ENCODE measurements at places on chromosomes 4 and X.

DNA sequence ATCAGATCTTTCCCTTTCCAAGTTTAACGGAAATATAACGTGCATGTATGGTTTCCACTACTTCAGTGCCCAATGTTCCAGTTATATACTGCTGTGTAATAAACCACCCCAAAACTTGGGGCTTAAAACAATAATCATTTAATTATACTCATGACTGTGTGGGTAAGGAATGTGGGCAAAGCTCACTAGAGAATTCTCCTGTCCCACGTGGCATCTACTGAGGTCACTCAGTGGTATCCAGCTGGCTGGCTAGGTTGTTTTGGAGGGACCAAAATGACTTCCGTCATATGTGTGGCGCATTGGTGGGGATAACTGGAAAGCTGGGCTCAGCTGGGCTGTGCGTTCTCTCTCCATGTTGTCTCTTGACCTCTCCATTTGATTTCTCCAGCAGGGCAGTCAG lies 18.5 kb downstream of the ZCCHC18 start:
- DNase-seq, result no peak

GRCh38 chr4:121373841-121374240 lies 7.0 kb downstream of the QRFPR start:
- DNase-seq, result no peak

DNA sequence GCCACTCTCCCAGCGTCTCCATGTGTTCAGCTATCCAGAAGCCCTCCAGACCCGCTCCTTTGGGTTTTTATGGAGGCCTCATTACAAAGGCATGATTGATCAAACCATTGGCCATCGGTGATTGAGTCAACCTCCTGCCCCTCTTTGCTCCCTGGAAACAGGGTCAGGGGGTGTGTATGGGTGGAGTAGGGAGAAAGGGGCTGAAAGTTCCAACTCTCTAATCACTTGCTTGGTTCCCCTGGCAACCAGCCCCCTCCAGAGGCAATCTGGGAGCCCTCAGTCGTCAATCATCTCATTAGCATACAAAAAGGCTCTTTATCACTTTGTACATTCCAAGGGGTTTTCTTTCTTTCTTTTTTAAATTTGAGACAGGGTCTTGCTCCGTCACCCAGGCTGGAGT lies 2.3 kb downstream of the TRIM2 start:
- no peak for DNase-seq

- no peak for DNase-seq
Measured at GRCh38 chr4:71639380-71639779, 144.5 kb downstream of the GC start.

- no peak for DNase-seq
Measured at GRCh38 chr4:152578670-152579069, 42.8 kb upstream of the FBXW7 start.

GRCh38 chr4:186952709-186953108 lies 229.1 kb upstream of the FAT1 start:
- no peak for DNase-seq

DNA sequence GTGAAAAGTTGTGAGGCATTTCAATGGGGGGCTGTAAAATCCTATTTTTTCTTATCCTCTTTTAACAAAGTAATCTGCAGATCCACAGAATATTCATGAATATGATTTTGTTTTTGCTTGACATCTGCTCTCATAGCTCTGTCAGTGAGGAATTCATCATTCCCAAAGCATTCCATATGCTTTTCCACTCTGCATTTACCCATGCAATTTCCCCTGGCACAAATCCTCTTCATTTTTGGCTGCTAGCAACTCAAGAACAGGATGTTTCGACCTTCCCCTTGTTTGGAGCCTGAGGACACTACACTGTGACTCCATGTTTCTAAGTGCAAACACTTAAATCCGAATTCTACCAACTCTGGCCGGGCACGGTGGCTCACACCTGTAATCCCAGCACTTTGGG lies 48.5 kb downstream of the KLHL15 start:
- DNase-seq, result no peak

DNA sequence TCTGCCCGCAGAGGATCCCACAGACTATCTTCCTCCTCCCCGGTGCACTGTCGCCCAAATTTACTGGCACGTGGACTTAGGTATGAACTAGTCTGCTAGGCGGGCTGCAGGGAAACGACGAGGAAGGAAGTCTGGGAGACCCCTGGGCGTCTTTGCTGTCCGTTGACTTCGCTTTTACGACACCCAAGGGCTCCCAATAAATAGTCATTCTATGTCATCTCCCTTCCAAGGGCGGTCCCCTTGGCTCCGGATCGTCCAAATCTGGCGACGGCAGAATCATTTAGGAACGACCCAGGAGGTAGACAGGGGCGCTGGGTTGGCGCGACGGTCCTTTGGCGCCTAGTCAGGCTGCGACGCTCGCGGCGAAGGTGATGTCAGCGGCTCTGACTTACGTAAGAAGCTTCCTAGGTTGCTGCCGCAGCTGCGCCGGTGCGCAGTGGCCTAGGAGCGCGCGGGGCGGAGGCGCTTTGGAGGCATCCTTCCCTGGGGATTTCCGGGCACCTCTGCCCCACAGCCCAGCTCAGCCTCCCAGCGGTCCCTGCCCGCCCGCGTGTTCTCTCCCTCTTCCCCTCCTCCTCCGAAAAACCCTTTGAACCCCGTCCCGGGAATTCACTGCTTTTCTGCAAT lies 2.2 kb downstream of the NHS start:
- DNase-seq, result no peak

DNA sequence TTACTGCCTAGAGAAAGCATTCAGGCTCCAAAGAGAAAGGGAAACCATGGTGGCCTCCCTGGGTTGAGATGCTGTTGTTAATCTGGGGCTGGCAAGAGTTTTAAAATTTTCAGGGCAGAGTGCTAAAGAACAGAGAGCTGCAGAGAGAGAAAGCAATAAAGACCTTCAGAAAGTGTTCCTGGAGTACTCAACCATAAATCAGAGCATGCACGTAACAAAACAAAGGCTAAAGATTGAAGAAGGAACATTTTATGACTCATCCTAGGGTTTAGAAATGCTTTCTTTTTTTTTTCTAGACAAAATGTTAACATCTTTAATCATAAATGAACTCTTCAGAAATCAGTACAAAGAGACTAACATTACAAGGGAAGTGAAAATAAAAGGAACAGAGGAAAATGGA lies 562.3 kb upstream of the NDST4 start:
- no peak for DNase-seq

- no peak for DNase-seq
Measured at GRCh38 chrX:66918511-66918910, 279.6 kb upstream of the EDA2R start.

DNA sequence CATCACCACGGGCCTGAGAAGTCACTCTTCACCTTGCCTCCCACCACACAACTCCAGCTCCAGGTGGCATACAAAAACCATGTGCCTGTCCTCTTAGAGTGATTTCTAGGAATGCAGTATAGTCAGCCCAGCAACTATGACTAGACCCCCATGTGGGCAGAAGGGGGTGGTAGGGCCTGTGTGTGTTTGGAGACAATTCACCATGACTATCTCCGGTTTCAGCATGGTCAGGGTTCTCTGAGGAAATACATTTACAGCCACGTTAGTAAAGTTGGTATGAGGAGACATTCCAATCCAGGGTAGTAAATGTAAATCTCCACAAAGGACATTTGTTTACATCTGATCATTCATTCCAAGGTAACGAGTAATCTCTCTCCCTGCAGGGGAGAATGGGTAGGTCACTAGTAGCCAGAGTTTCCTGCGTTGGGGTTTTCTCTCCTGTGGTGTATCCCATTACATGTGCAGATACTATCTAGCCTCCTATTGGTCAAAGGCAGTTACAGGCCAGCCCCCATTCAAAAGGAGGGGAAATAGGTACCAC lies 4.2 kb upstream of the MTMR1 start:
- DNase-seq, result no peak

DNA sequence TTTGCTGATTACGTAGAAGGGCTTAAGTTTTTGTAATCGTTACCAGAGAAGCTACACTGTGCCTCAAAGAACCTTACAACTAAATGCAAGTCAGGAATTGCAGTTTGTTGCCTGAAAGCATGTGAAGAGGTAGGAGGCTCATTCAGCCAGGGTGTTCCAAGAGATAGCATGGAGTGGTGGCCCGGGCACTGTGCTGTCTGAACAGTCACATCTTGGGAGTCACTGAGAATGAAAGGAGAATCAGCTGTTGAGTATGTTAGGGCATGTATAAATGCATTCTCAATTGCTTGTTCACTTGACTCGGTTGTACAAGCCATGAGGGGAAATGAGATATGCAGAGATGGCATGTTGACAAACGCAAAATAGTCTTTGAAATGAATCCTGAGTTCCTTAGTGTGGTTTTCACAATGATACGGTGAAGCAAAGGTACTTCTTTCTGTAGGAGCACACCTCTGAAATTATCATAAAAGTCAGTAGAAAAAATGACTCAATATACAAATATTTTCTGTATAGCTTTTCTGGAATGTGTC lies 161.0 kb downstream of the DCTD start:
- no peak for DNase-seq

GRCh38 chr4:128653527-128654444 lies 155.7 kb upstream of the JADE1 start:
- no peak for DNase-seq

DNA sequence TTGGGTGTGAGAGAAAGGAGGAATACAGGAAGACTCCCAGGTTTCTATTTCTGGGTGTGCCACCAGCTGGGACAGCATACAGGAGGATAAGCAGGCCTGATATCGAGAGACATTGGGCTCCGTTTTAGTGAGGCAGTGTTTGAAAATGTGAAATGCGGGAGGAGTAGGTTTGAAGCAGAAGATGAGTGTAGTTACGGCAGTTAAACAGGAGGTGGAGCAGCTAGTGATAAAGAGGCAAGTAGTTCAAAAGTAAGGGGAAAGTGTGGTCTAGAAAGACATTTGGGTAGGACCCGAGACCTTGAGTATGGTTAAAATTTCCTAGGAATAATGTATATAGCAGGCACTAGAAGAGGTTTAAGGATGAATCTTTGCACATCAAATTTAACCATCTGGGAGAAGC lies 42.4 kb downstream of the DCUN1D4 start:
- DNase-seq, result no peak

GRCh38 chr4:94126669-94127068 lies 81.0 kb upstream of the SMARCAD1 start:
- DNase-seq, result no peak

GRCh38 chr4:113678641-113679040 lies 82.9 kb downstream of the CAMK2D start:
- no peak for DNase-seq

DNA sequence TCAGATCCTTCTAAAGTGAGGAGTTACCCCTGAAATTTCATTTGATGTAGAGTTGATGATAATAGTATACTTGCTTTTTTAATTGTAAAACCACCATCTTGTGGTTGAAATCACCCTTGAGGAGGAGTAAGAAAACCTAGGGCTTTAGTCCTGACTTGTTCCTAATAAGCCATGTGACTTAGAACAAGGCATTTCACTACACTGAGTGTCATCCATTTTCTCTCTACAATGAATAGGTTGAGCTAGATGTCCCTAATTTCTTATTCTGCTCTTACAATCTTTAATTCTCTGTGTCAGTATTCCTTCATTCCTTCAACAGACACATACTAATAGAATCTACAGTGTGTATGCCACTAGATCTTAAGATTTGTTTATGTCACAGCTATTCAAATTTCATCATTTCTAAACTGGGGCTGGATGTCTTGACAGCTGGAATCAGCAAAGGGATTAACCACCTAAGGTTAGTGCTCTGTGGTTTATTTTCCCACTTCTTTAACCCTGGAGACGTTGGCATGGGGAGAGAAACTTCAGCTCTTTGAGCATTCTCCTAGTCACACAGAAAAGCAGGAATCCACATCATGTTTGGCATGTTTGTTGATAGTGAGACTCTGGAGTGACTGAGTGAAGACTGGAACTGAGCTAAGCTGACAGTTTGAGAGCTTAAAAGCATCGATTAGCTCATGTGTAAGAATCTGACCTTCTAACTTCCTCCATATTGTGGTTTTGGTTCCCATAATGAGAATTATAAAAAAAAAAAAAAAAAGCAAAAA lies 246.3 kb downstream of the NDST4 start:
- DNase-seq, result no peak

- no peak for DNase-seq
Measured at GRCh38 chr4:6324461-6324998, 54.9 kb downstream of the WFS1 start.

DNA sequence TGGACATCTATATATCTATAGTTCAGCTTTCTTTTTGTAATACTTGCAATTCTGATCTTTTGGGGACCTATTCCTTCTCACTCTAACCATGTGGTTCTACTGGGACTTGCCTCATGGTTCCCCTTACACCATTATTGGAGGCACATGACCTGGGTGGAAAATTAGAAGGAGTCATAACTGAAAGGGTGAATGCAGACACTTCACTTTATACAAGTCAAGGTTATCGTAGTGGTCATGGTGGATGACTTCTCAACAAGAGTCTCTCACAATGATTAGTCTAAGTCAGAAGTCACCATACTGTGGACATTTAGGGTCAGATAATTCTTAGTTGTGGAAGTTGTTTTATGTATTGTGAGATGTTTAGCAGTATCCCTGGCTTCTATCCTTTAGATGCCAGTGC lies 10.5 kb upstream of the EIF4E start:
- no peak for DNase-seq

GRCh38 chr4:15400981-15401671 lies 26.7 kb upstream of the C1QTNF7 start:
- DNase-seq, result no peak

- DNase-seq, result no peak
Measured at GRCh38 chr4:1198098-1198844, 25.9 kb upstream of the SPON2 start.

DNA sequence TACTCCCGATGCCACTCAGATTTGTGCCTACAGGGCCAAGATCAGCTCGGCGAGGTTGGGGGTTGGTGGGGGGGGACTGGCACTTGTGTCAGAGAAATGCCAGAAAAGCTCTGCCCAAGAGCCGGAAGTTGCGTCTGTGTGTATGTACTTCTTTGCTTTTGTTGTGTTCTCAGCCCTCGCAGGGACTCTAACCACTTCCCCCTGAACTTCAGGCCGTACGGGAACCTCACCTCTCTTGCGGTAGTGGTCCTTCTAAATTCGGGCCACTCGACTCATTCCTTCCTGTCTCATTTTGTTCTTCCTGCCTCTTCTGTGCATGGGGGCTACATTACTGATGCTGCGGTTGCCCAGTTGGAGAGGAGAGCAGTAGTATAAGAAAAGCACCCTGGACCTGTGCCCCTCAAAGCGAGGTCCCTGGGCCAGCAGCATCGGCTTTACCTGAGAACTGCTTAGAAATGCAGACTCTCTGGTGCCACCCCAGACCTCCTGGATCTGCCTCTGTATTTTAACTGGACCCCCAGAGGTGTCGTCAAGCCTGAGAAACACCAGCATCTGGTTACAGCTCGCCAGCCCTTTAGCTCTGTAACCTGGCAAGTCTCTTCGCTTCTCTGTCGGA lies 146.3 kb upstream of the RPS6KA3 start:
- peak; percentile 1 for DNase-seq

GRCh38 chrX:104469771-104470170 lies 96.2 kb upstream of the IL1RAPL2 start:
- DNase-seq, result no peak
